ENCODE measurements at places on chromosomes 5 and 9.

DNA sequence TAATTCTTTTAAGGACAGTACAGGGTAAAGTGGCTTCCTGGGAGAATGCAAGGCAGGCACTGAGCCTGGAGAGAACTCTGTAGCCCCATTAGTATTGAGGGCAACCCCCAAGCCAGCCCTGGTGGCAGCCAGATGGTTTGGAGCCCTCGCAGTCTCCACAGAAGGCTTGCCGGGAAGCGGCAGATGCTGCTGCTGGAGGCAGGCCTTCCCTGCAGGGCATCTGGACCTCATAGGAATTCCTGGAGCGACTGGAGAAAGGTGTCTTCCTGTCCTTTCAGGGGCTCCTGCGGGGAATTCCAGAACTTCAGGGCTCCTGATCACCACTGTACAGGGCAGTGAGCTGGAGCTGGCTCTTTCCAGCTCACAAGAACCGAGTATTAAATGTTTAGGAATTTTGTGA lies 167.5 kb downstream of the INSYN2B start:
- peak; percentile 14 for DNase-seq

DNA sequence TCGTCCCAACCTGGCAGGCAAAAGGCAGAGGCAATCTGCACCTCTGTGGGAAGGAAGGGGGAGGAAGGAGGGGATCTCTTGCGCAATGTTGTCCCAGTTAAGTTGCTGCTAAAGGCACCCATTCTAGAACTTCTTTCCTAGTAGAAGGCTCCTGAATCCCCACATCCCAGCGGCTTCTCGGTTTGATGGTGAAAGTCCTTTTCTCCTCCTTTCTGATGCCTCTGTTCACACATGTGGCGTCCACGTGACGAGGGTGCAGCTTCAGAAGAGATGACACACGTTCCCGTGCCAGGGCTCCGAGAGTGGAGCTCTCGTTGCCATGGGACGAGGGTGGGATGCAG lies 96.9 kb upstream of the FCN2 start:
- DNase-seq: no peak

DNA sequence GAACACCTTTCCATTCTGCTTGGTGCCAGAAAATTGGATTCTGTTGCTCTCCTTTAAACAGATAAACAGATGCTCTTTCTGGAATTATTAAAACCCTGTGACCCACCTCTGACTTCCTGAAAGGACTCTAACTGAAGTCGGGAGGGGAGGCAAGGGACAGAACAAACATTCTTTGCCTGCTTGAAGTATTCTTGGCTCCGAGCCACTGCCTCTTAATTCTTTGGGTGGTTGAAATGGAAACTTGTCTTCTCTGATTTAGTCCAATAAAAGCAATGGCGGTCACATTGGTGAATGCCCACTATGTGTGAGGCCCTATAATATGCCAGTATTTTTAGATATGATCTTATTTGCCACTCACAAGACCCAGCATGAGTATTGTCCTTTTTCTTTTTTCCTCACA lies 236.8 kb downstream of the SLIT3 start:
- DNase-seq: no peak

DNA sequence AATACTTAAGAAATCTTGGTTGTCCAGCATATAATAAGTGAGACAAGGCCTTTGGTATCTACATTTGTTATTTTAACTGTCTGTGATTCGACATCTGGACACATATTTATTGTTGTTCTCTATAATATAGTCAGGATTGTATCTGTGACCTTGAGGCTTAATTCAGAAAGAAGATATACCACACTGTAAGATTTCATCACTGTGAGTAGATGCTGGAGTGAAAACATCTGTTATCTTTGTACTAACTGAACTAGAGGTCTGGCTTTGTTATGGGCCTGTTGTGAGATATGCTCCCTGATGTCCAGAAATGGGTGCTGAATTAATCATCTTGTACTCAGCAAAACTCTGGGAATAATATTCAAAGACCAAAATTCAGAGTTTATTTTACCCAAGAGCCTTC lies 148.5 kb downstream of the ISOC1 start:
- no peak for DNase-seq

- no peak for DNase-seq
These were observed 473.6 kb upstream of the FTMT start for GRCh38 chr5:121378046-121378445.

DNA sequence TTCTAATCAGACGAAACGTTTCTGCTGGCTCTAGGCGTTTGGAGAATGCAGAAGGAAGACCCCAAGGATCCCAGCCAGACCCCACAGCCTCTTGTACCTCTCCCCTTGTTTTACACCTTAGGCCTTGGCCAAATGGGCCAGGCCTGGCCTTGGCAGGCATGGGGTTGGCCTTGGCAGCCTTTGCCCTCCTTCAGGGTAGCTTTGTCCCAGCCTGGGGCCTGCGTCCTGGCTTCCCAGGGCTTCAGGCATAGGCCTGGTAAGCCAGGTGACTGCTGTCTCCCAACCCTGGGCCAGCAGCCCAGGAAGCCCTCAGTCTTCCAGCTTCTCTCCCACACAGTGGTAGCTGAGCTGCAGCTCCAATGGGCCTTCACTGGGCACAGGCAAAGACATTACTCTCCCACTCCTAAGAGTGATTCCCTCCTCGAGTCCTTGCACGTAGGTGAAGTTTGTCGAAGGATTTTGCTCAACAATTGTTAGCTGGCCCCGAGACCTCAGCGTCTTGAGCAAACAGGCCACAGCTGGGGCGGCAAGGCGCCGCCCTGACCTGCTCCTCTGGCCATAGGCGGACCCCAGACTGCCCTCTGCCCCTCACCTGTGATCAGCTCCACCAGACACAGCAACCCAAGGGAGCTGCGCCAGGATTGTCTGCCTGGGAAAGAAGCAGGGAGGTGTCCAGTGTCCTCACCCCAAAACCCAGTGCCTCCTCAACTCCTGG lies 1.1 kb upstream of the PITX1 start:
- DNase-seq: no peak

GRCh38 chr5:15387931-15388524 lies 112.0 kb upstream of the FBXL7 start:
- DNase-seq: no peak

- DNase-seq: no peak
These were observed 1785.9 kb upstream of the WWC1 start for GRCh38 chr5:166505544-166505943.

GRCh38 chr5:44729536-44729935 lies 79.2 kb upstream of the MRPS30 start:
- no peak for DNase-seq

DNA sequence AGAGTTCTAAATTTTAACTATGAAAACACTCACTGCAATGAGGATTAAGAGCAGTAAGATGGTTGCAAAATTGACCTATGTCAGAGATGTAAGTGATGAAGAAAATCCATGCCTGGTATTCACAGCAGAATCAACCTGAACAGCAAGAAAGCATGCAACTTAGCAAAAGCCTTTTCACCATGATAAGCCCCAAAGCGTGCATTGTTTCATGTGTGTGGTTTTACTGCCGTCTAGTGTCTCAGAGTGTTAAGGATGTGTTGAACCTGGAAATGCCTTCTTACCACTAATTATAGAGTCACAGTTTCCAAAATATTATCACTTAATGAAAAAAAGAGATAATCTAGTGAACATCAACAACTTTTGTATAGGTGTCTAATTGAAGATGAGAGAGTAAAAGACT lies 415.2 kb upstream of the TRPC7 start:
- no peak for DNase-seq

GRCh38 chr5:179905161-179905560 lies 2.5 kb downstream of the TBC1D9B start:
- DNase-seq: no peak

DNA sequence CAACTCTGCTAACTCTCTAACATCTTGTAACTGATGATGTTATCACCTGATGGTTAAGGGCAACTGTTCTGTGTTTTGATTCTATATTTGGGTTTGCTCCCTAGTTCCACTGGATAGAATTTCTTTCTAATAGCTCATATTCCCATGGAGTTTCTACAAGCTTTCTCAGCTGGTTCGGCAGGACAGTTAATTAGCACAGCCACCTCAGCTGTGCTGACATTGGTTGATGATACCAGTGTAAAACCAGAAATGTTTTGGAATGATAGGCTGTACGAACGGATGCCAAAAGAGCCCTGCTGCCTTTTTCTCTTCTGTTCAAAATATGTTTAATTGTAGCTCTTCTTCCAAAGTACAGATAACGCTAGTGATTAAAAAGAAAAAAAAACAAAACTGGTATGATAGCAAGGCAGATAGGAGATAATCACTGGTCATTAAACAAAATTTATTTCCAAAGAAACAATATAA lies 440.5 kb upstream of the ZNF608 start:
- no peak for DNase-seq

DNA sequence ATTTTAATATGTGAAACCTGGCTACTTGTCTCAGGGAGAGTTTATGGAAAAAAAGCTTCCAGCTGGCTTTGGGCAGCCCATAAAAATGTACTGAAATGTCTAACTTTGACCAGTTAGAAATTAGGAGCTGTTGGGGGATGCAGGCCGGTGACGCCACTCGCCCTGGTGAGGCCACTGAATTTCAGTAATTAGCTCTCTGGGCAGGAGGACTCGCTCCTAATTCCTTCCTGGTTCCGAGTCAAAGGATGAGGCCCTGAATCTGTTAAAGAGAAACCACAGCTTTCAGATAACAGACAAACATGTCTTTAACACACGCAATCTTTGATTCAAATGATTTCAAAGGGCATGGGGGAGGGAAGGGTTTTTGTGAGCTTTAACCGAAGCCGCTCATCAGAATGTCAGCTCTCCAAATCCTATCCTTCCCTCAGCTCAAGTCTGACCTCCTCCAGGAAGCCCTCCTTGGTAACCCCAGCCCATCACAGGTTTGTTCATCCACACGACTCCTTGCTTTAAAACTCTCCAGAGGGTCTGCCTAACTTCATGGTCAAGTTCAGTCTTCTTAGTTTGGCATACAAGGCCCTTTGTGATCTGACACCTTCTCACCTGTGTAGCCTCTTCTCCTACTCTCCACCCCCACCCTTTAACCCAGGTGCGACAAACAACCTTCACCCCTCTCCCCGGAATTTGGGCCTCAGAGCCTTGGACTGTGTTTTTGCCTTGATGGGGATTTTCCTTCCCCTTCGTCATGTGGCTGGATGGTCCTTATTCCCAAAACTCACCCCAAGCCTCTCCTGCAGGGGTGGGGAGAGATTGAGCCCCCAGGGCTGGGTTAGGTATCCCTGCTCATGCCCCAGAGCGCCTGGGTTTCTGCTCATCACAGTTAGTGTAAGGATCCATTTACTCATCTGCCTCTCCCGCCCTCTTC lies 13.6 kb upstream of the PHF19 start:
- no peak for DNase-seq

GRCh38 chr5:18312016-18312415 lies 677.8 kb downstream of the TAF11L14 start:
- DNase-seq: no peak

GRCh38 chr9:132878695-132879456 lies at the start of gene SPACA9:
Gene SPACA9, plus strand, starts transcription at chr9:132878898. Its CDS starts 5,050 bp downstream, at chr9:132883948.
- DNase-seq: peak; percentile 44

- DNase-seq: peak; percentile 35
These were observed 99.9 kb downstream of the GTF3C4 start for GRCh38 chr9:132769906-132770769.

DNA sequence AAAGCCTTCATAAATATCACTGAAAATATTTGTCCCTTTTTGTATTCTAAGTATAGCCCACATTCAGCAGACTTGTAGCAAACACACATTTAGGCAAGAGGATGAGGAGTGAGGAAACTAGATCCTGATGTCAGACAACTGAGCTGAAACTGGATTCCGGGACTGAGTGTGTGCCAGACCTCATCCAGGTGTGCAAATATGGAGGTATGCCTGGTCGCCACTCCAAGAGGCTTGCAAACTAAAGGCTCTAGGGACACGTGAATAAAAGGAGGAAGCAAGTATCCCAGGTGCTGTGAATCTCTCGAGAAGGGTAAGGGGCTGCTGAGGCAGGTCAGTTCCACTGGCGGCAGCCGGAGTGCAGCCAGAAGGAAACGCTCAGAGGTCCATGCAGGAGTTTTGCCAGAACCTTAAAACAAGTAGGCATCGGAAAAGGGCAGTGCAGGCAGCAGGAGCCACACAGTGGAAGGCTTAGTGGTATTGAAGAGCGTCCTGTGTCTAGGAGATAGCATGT lies 77.4 kb upstream of the ALDH1B1 start:
- no peak for DNase-seq

GRCh38 chr5:139652788-139653241 lies 4.7 kb downstream of the CXXC5 start:
- no peak for DNase-seq

GRCh38 chr9:131986576-131986975 lies 93.1 kb downstream of the MED27 start:
- DNase-seq: no peak

DNA sequence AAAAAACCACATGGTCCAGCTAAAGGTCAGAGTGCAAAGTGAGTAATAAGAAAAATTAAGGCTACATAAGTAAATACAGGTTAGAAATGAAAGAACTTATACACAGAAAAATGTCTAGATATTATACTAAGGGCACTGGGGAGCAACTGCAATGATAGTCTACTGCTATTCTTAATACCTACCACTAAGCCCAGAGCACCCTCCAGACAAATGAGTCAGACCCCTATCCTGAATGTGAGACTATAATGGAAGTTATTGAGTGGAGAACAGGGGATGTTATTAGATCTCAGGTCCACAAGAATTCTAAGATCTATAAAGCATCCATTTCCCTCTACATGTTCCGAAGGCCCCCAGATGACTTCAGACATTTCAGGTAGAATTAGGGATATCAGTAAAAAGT lies 438.3 kb downstream of the PRELID2 start:
- no peak for DNase-seq

DNA sequence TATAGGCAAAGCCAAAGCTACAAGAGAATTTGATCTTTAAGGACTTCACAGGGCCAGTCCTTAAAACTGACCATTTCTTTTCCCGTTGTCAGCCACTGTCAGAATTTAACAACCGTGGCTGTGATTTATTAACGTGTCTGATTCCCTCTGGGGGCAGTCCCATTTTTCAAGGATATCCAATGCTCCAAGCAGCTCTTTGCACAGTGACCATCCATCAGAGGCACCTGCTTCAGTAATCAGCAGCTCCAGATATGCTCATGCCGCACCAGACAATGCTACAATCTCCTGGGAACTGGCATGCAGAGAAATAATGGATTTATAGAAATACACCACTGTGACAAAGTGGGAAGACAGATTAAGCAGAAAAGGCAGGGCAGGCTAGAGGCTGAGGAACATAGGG lies 163.3 kb upstream of the PPP1R2B start:
- no peak for DNase-seq

- no peak for DNase-seq
These were observed 400.3 kb downstream of the ARHGEF28 start for GRCh38 chr5:74026310-74026709.

GRCh38 chr5:23864786-23865185 lies 357.4 kb downstream of the PRDM9 start:
- no peak for DNase-seq

- DNase-seq: no peak
These were observed 31.1 kb upstream of the NRARP start for GRCh38 chr9:137333016-137333671.

DNA sequence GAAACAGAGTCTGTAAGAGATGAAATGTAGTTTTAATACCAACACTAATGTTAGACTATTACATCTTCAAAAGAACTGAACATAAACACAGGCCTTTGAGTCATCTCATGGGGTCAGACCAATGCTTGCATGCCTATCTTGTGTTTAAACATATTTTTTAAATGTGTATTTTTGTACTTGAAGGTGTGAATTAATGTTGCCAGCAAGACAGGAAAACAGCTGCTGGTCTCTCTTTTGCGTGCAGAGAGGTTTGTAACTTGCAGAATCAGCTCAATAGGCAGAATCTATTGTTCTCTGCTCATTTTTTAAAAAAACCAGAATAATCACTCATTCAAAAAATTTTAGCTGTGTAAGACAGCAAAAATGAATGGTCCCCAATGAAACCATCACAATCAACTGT lies 180.2 kb downstream of the ALDH1A1 start:
- DNase-seq: no peak
